ENCODE measurements at places on chromosomes 4 and X.

DNA sequence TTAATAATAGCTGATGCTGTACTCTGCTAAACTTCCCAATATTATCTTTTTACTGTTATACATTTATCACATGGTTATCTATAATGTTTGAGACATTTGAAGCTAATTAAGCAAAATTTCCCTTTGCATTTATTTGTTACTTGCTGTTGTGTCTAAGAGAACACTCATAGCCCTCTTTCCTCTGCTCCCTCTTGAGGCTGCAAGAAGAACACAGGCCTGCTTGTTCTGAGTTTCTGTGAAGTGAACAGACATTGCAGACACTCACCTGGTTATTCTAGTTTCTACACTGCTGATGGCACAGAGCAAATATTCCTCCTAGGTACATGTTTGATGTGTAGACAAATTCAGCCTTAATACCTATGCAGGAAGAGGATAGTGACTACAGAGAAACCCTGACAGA lies 367.8 kb downstream of the GASK1B start:
- no peak for DNase-seq

DNA sequence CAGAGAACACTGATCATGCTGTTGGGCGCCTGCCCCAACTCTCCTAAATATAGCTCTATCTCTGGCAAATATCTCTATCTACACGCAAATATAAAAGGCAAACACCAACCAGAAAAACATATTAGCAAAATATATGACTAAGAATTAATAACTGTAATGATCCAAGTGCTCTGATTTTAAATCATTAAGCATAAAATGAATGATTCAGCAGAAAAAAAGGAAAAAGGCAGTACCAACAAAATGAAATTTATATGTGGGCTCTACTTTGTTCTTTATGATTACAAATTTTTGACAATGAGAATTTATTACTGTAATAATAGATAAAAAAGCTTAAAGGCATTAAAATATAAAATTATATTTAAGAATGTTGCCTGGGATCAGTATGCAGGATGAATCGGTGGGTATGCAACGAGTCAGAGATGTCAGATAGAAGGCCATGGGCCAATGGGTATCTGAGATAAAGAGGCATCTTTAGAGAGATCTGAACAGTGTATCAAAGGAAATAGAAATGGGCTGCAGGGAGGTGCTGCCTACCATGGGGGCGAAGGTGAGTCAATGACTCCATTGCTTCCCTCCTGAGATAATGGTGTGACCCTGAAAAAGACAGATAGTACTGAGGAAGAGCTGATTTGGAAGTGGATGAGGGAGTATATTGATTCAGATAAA lies 234.8 kb downstream of the SCFD2 start:
- no peak for DNase-seq

DNA sequence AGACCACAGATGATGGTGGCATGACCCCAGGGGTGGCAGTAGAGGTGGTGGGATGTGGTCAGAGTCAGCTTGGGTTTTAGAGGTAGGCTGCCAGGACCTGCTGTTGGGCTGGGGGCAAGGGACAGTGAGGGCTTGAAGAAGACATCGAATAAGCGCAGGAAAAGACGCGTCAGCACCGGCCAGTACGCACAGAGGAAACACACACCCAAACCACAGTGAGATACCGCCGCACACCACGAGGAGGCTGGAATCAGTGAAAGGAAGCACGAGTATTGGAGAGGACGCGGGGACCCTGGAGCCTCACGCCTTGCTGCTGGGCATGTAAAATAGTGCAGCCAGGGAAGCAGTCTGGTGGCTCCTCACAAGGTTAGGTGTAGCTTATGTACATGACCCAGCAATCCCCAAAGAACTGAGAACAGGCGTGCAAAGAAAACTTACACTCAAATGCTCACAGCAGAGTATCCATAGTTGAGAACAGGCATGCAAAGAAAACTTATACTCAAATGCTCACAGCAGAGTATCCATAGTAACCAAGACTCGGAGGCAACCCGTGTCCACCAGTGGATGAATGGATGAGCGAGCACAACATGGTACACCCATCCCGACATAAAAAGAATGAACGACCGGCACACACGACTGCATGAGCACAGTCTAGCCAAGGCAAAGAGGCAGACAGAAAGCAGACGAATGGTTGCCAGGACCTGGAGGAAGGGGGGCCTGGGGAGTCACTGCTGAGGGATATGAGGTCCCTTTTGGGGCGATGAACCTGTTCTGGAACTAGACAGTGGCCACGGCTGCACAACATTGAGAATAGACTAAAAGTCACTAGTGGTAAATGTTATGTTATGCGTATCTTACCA lies 13.3 kb downstream of the PDZD4 start:
- peak; percentile 43 for DNase-seq

DNA sequence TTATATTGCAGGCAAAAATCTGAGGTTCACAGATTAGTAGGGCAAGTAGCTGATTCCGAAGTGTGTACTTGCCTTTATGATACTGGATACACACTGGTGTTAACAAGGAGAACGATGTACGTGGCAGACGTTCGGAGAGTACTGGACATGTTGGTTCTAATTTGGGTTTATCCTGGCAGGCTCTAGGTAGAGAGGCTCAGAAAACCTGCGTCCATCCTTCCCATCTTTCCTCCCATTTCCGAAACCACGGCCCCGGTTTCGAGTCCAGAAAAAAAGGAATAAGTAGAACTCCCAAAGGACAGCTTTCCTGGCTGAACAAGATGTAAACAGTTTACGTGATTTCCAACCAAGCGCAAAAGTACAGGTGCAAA lies 351 bp upstream of the SLC30A9 start:
- DNase-seq, result no peak

GRCh38 chr4:20311856-20312255 lies 60.2 kb downstream of the SLIT2 start:
- DNase-seq, result no peak

DNA sequence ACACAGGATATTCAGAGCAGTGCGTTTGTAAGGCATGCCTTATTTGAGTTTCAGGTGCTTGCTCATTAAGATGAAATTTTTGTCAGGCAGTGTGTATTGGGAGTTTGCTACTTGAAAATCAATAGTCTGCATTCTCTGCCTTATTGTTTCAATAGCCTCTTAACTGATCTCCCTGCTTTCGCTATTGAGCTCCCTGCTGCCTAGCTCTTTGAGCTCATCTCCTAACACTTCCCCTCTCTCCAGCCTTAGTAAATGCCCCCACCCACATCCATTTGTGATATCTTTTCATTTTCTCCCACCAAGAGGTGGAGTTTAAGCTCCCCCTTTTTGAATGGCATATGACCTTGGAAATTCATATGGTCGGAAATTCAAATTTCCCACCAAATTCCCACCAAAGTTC lies 256.6 kb downstream of the IL1RAPL1 start:
- no peak for DNase-seq

DNA sequence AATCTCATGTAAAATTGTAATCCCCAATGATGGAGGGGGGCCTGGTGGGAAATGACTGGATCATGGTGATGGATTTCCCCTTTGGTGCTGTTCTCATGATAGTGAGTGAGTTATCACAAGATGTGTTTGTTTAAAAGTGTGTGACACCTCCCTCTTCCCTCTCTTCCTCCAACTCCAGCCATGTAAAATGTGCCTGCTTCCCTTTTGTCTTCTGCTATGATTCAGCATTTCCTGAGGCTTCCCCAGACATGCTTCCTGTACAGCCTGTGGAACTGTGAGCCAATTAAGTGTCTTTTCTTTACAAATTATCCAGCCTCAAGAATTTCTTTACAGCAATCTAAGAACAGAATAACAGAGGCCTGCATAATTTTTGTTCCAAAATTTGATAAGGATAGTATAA lies 85.2 kb downstream of the ANAPC10 start:
- DNase-seq, result no peak

DNA sequence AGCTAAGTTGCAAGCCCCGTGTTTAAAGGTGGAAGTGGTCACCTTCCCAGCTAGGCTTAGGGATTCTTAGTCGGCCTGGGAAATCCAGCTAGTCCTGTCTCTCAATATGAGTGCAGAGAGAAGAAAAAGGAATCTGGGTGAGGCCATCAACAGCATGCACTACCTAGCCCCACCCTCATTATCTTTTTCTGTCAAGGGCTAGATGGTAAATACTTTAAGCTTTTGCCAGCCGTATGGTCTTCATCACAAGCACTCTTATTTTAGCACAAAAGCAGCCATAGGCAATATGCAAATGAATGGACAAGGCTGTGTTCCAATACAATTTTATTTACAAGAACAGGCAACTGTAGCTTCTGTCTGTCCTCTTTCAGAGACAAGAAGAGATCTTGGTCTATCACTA lies 282.9 kb downstream of the ZNF674 start:
- no peak for DNase-seq

DNA sequence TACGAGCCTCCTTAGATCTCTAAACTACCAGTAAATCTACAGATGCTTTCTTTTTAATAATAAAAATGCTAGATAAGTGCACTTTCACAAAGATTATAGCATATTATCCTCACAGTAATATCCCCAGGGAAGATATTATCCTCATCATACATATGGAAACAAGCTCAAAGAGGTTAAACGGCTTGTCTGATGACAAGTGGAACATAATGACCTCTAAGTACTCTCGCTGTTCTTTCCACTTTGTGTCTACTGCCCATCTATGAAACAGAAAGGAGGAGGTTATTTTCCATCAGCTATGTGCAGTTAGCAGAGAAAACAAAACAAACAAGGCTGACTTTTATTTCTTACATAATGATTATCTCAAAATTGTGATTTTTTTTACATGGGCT lies 42.8 kb upstream of the PRDM8 start:
- no peak for DNase-seq

DNA sequence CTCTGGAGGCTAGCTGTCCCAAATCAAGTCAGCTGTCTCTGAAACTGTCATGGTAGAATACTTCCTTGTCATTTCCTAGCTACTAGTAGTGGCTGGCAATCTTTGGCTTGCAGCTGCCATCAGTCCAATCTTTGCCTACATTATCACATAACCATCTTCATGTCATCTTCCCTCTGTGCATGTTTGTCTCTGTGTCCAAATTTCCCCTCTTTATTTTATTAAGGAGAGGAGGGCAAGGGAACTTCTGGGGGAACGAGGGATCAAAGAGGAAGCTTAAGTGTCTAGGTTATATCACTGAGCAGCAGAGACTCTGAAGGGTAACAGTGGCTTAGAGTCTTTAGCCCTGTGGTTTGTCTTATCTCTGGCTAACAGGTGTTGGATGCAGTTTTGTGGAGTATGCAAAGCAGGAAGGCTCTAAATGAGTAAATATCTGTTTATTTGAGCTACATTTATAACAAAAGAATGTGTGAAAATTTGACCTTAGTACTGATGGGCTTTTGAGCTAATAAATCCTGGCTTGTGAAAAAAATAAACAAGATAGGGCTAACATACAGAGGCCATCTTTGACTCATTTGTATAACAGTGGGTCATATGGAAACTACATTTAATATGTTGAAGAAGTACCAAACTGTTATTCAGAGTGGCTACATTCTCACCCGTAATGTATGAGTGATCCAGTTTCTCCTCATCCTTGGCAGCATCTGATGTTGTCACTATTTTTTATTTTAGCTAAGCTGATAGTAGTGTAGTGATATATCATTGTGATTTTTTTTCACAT lies 49.4 kb upstream of the ENOX2 start:
- no peak for DNase-seq

DNA sequence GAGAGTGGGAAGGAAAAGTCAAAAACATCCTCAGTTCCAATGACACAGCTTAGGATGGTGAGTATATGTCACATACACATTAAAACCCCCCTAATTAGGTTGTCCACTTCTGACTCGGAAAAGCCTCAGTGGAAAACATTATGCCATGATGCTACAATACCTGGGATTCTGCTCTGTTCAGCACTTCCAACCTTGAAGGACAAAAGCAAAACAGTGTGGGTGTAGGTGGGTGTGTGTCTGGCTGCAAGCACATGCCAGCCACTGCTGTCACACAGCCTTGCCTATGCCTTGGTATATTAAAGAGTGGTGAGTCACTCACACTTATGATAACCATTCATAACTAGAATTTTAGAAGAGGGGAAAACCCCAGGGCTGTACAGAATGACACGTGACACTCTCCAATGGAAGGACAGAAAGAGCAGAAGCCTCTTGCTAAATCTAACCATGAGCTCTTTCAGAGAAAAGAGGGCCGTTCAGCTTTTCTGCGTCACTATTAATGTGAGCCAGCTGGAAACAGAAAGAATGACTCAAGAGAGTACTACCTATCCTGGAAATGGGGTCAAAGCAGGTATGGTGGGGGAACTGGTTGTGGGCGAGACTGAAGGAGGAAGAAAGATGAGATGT lies 159.6 kb downstream of the TET2 start:
- DNase-seq, result peak; percentile 57

GRCh38 chr4:1523506-1523905 lies 117.3 kb upstream of the NKX1-1 start:
- DNase-seq, result no peak

GRCh38 chr4:85423431-85423830 lies 51.5 kb upstream of the ARHGAP24 start:
- no peak for DNase-seq

- DNase-seq, result no peak
Observed at GRCh38 chrX:123254457-123254856, 70.4 kb downstream of the GRIA3 start.

- no peak for DNase-seq
Observed at GRCh38 chr4:48604527-48604926, 114.5 kb downstream of the ZAR1 start.

DNA sequence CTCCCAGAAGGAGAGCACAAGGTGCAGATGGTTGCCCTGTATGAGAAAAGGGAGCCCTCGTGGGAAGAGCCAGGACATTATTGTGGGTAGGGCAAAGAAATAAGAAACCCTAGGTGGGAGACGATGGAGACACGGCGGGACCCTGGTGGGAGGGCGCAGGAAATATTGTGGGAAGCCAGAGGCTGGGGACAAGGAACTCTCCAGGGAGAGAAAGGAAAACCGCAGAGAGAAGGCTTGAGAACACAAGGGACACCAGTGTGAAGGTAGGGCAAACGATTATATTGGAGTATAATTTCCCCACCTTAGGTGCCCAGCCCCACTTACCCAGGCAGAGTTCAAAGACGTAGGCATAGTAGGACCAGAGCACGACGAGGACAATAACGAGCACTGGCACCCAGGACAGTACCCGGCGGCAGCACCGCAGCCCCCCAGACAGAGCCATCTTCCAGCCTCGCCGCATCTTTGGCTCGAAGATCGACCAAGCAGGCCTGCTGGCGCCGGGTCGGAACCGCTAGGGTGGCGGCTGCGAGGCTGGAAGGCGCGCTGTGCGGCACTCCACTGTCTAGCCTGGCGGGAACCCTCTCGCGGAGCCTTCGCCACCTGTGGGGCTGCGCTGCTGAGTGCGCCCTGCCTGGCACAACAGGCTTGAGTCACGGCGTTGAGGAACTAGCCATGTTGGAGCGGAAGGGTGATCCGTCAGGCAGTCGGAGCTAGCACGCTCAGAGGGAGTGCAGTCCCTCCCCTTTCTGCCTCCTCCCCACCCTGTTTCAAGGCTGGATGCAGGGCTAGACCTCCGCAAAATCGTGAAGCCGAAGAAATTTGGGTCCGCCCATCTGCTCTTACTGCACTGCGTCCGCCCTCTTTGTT lies at the start of gene ZDHHC15:
Gene ZDHHC15 (minus strand): TSS at position 473 of the 867 bp plus-strand sequence. CDS start 13 bp downstream, at position 460.
- DNase-seq, result peak; percentile 57

GRCh38 chrX:46628460-46629371 lies 55.2 kb downstream of the CHST7 start:
- DNase-seq, result peak; percentile 20

DNA sequence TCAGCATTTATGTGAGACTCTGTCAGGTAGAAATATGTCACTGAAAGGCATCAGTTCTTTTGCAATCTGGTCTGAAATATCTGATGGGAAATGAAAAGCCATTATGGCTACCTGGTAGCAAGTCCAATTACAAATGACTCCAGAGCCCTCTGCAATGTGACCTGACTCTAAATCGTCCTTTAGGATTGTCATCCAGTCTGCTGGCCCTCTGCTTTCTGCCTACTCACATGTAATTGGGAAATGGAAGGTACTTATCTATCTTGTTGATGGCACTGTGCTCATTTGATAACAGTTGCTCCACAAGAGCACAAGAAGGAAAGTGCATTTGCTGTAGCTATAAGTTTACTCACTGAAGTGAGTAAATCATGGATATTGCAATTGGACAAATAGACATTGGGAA lies 799.8 kb downstream of the RAPGEF2 start:
- DNase-seq, result no peak
